ENCODE measurements at places on chromosomes 1 and 21.
A peak's percentile ranks its signal among the peaks of the same experiment; 100 is the strongest.

- no peak for DNase-seq
Observed at GRCh38 chr1:154199563-154199879, 6.6 kb downstream of the CFAP141 start.

- DNase-seq: no peak
Observed at GRCh38 chr1:237270353-237270752, 228.4 kb downstream of the RYR2 start.

- DNase-seq: no peak
Observed at GRCh38 chr1:55483523-55483922, 268.4 kb upstream of the USP24 start.

DNA sequence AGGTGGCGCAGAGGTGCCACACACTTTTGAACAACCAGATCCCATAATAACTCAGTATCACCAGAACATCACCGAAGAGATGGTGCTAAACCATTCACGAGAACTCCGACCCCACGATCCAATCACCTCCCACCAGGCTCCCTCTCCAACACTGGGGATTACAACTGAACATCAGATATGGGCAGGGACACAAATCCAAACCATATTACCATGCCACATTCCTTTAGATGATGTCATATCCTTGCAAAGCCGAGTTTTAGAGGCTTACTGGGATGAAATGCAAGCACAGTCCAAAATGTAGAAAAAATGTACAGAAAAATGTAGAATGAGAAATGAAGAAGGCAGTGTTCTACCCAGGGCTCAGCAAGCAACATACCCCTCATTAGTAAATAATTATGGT, 64.7 kb downstream of the SGIP1 start:
- no peak for DNase-seq

GRCh38 chr1:185091480-185091879, 46.1 kb downstream of the RNF2 start:
- DNase-seq: peak; percentile 1

DNA sequence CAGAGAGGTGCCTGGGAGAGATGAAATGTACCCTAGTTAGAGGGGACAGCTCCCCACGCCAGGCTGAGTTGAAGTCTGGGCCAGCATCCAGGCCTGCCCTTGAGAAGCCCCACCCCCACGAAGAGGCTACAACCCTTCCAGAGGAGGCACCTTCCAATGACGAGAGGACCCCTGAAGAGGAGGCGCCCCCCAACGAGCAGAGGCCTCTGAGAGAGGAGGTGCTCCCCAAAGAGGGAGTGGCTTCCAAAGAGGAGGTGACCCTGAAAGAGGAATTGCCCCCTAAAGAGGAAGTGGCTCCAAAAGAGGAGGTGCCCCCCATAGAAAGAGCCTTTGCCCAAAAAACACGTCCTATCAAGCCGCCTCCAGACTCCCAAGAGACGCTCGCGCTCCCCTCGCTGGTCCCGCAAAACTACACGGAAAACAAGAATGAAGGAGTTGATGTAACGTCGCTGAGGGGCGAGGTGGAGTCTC, 3.1 kb downstream of the EVA1B start:
- DNase-seq: no peak

GRCh38 chr1:172212124-172212523, 208.4 kb upstream of the C1orf105 start:
- no peak for DNase-seq

DNA sequence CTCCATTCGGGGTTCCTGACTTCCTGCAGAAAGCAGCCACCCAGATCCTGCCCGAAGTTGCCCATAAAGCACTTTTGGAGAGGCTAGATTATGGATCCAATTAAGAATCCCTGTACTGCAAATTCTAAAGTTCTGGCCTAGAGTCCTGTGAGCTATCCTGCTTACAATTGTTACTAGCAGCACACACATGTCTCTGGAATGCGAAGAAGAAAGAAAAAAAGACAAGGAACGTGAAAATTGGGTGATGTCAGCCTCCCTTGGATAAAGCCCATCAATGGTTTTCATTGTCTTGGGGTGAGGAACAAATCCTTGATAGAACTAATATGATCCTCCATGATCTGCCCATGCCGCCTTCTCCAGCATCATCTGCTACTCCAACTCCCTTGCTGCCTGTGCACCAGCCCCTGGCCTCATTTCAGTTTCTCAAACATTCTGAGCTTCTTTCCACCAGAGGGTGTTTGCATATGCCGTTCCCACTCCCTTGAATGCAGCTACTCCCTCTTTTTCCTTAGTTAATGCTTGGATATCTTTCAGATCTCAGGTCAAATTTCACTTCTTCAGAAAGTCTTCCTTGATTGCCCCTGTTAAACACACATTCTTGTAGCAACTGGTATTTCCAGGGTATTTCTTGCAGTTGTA, 94.0 kb downstream of the ST6GALNAC5 start:
- DNase-seq: no peak

DNA sequence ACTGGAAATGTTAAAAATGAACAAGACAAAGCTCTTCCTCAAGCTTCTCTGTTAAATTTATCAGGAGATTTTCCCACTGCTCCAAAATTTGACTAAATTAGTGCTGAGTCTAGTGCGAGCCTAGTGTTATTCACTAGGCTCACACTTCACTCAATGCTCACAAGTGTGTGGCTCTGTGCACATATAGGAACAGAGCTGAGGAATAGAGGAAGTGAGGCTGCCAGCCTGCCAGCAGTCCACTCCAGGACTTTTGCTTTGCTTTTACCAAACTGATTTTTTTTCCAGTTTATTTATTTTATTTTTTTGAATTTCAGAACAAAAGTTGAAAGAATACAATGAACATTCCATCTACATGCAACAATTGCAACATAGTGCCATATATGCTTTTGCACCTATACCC, 87.2 kb downstream of the VAV3 start:
- no peak for DNase-seq

DNA sequence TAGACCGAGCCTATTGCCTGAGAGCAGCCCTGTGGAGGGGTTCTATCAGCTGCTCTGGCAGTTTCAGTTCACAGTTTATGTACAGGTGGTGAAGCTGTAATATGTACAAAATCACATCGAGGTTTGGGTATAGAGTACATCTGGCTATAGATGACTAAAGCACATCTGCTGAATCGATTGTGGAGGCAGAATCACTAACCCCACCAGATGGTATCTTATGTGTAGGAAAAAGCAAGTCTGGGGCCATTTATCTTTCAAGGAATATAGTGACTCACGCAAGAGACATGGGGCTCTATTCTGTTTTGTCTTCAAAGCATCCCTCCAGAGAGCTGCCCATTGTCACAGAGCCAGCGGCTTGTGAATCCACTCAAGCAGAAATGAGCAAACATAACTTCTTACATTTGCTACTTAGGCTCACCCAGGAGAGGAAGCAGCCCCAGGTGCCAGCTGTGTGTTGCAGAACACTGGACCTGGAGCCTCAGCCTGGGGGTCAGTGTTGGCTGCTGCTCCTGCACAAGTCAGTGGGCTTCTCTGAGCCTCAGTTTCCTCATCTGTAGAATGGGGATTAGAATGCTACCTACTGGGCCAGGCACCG, 21.3 kb downstream of the MIIP start:
- DNase-seq: peak; percentile 52

DNA sequence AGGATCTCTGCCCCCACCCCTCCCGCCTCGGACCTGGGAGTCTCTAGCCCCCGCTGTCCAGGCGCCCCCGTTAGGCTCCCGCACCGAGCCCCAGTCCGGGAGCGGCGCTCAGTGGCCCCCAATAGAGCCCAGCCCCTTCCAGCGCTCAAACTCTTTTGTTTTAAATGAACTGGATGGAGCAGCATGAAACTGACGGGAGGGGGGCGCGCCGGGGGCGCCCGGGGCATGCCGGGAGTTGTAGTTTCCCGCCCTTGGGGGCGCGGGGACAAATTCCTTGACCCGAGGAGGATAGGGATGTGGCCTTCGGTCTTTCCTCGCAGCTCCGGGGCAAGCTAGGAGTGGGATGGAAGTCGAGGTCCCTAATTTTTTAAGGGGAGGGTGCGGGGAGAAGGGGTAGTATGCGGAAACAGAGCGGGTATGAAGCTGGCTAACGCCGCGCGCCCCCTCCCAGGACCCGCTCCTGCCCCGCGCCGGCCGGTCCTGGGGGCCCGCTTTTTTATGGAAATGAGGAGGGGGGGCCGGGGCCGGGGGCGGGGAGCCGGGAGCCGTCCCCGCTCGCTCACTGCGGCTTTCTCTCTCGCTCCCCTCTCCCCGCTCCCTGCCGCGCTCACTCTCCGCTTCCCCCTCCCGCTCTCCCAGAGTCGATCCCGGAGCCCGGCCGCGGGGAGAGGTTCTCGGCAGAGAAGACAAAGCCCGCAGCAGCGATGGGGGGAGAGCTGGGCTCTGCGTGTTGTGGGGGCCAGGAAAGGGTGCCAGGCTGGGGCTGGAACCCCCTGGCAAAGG, at the start of gene MEX3A:
TSS of gene MEX3A (minus strand) at position 157 of the 783 bp plus-strand sequence. CDS start 467 bp downstream, outside the sequence.
- peak; percentile 61 for DNase-seq

DNA sequence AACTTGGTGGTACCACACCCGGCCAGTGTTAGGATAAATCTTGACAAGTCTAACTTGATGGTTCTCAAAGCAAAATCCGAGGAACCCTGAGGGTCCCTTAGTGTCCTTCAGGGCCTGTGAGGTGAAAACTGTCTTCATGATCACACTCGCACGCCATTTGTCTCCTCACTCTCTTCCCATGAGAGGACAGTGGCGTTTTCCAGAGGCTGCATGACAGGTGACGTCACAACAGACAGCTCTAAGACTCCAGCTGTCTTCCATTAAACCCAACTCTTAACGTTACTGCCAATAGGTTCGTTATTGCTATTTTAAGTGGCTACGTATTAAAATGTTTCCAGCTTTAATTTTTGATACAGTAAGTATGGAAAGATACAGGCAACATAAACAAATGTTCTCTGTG, 13.8 kb downstream of the CFAP74 start:
- no peak for DNase-seq

DNA sequence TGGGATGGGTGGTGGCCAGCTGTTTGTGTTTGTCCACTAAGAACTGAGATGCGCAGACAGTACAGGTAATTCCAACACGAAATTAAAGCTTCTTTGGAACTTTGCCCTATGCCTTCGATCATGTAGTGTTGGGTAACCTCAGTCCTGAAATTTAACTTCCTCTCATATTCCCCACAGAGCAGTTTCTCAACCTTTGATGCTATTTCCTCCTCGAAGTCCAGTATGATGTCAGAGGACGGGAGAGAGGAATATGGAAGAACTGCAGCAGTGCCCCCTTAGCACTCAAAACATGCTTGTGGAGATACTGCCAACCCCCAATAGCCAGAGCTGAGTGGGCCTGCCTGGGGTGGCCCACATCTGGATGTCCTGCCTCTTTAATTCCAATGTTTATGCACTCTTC, 3.6 kb downstream of the LPAR3 start:
- DNase-seq: no peak

DNA sequence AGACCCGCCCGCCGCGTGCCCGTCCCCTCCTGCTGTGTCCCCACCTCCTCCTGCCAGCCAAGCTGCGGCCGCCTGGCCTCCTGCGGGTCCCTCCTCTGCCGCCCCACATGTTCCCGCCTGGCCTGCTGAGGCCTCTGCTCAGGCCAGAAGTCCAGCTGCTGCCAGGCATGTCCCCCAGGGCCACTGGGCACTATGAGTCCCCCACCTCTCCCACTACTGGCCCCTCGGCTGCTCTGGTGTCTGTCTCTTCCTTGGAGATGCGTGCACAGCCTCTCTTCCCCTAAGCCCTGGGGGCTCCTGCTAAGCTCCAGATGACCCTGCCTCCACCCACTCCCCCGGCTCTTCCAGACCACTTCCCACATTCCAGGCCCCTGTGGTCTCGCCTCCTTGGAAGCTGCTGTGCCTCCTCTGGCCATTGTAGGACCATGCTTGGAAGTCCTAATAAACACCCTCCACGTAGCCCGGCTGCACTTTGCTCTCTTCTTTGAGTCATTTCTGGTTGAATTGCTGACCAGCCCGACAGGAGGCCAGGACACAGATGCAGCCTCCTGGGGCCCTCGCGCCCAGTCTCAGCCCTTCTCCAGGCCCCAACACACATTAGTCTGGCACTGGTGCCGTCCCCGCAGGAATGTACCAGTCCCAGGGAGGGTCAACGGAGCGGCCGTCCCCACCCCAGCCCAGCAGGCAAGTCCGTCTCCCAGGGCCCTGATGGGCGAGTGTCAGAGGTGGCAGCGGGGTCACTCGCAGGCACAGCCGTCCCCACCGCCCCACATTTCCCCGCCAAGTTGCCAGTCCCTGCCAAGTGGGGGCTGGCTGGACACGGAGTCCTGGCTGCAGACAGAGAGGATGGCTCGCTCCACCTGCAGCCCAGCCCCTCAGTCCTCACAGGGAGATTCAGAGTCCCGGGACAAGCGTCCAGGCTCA, 1.1 kb downstream of the KRTAP10-12 start:
- DNase-seq: no peak

- DNase-seq: no peak
Observed at GRCh38 chr1:230913496-230913895, 45.2 kb upstream of the C1orf198 start.

- no peak for DNase-seq
Observed at GRCh38 chr1:208106218-208106617, 138.0 kb downstream of the PLXNA2 start.

- no peak for DNase-seq
Observed at GRCh38 chr1:6870086-6870485, 84.8 kb downstream of the CAMTA1 start.

DNA sequence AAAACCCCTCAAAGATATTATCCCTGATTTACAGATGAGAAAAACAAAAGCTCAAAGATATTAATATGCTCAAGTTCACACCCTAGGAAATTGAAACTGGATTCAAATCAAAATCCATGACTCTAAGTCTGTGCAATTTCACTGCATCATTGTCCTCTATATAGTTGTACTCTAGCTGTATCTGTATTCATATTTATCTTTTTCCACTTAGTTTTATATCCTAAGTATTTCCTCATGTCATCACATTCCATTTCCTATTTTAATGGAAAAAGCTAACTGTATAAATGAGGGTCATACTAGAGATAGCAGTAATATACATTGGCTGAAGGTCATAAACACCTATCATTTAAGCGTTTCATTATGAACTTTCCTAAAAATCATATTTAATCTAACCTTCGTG, 42.2 kb upstream of the RALGPS2 start:
- no peak for DNase-seq
